NCI-H1436 (cell line): ENCODE measurements at places on chromosomes 7 and 10.

DNA sequence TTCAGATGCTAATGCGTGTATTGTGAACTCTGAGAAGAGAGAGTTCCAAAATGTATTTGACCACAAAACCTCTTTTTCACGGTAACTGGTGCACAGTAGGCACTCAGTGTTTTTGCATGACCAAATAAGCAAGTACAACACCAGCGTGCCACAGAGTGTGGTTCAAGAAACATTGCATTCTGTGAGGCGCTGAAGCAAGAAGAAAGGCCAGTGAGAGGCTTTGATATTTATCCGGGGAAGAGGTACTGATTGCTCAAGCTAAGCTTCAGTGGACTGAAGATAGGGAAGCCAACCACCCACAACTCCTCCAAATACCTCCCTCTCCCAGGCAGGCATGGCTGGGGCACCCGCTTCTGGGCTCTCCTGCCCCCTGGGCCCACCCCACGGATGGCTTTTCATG, 611.2 kb downstream of the SDK1 start:
- no peak for DNase-seq

- DNase-seq, result peak; percentile 35
These were observed 93.4 kb upstream of the OIT3 start for GRCh38 chr10:72800000-72800740.

DNA sequence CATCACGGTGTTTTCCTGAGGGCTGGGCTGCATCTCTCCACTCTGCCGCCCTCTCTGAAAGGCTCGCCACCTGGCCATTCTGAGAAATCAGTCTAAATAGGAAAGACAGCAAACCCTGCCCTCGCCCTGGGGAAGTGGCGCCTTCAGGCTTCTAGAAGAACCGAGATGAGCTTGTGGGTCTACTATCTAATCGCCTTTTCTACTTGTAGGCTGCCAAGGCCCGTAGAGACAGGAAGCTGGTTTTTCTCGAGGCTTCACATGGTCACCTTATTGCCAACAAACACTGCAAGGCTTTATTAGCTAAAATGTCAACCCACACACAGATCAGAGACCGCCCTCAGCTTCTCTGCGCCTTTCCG, 21.4 kb downstream of the LAT2 start:
- DNase-seq, result no peak

GRCh38 chr7:139895141-139895829, 66.2 kb downstream of the TBXAS1 start:
- DNase-seq, result no peak

- DNase-seq, result no peak
These were observed 10.0 kb downstream of the VWC2 start for GRCh38 chr7:49783446-49783845.

DNA sequence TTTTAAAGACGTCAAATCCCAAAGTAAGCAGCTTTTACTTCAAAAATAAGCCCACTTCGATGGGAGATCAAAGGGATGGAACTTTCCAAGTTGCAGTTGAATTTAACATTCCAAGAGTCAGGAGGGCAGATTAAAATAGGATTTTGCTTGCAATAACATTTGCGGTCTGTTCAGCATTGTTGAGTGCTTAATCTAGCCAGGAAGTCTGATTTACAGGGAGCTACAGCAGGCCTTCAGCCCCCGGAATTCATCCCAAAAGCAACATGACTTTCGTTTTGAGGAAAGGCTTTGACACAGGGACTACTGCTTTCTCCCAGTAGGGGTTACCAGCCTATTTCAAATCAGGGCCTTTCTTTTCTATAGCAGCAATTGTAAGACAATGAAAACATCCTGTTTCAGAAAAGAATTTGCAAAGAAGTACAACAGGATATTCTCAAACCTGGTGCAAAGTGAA, 279.6 kb upstream of the PITRM1 start:
- no peak for DNase-seq

GRCh38 chr10:62433181-62433692, 59.1 kb downstream of the ZNF365 start:
- no peak for DNase-seq

- no peak for DNase-seq
These were observed 1193.0 kb downstream of the SORCS1 start for GRCh38 chr10:105971460-105971859.

- DNase-seq, result no peak
These were observed 48.5 kb downstream of the ANLN start for GRCh38 chr7:36438211-36438610.

GRCh38 chr10:86049442-86049841, 317.2 kb downstream of the GRID1 start:
- DNase-seq, result no peak
